ENCODE measurements at places on chromosomes 2 and 18. TPM values are rescaled to one million over a fixed set of nuclear protein-coding genes. Genes with fewer than 3 reads are reported as not detected.
A peak's percentile ranks its signal among the peaks of the same experiment; 100 is the strongest.

DNA sequence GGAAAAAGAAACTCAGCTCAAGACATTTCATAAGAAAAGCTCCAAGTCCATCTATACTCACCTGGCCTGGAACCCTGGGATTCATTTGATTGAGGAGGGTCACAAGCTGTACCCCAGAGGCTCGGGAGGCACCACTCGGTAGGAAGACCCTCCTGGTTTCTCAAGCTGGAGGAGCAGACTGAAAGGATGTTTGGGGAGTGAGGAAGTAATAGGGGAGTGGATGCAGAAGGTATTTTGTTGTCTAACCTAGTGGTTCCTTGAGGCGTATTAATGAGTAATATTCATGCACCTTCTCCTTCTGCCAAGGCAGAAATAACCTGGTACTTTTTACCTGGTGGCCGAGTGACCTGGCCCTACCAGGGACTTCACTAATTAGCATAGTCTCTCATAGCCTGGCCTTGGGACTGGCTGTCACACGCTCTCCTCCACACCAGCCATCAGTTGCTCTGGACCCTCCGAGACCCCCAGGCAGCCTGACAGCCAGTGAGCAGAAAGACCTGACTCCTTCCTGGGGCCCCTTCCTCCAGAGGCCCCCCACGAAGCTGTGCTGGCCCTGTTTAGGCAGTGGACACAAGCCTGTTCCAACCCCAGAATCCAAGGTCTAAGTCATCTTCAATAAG, 161.4 kb downstream of the BCL2 start:
- no peak overlapping the region for H3K27ac ChIP-seq
- no peaks in the 10 kb centered on the region for H3K27me3 ChIP-seq
- H3K4me3 ChIP-seq, result no peak overlapping the region
- no peaks in the 10 kb centered on the region for H3K36me3 ChIP-seq

GRCh38 chr2:32108111-32108510, 44.8 kb downstream of the SPAST start:
- H3K4me1 ChIP-seq, result no peaks in the 10 kb centered on the region
- H3K27ac ChIP-seq, result no peak overlapping the region
- peaks cover 47% of the 10 kb centered on the region for H3K36me3 ChIP-seq
- DNase-seq, result no peak

GRCh38 chr2:172671501-172671900, 64.1 kb upstream of the RAPGEF4 start:
- peaks cover 16% of the 10 kb centered on the region for H3K4me1 ChIP-seq
- no peaks in the 10 kb centered on the region for H3K27me3 ChIP-seq
- no peak for DNase-seq
- H3K27ac ChIP-seq, result no peak overlapping the region
- peaks cover 7% of the 10 kb centered on the region for H3K36me3 ChIP-seq
- no peak overlapping the region for H3K4me3 ChIP-seq

GRCh38 chr2:110820128-110820527, 87.8 kb downstream of the ACOXL start:
- H3K36me3 ChIP-seq, result no peaks in the 10 kb centered on the region
- H3K27ac ChIP-seq, result no peak overlapping the region
- DNase-seq, result peak; percentile 65
- no peak overlapping the region for H3K4me3 ChIP-seq
- H3K4me1 ChIP-seq, result no peaks in the 10 kb centered on the region

DNA sequence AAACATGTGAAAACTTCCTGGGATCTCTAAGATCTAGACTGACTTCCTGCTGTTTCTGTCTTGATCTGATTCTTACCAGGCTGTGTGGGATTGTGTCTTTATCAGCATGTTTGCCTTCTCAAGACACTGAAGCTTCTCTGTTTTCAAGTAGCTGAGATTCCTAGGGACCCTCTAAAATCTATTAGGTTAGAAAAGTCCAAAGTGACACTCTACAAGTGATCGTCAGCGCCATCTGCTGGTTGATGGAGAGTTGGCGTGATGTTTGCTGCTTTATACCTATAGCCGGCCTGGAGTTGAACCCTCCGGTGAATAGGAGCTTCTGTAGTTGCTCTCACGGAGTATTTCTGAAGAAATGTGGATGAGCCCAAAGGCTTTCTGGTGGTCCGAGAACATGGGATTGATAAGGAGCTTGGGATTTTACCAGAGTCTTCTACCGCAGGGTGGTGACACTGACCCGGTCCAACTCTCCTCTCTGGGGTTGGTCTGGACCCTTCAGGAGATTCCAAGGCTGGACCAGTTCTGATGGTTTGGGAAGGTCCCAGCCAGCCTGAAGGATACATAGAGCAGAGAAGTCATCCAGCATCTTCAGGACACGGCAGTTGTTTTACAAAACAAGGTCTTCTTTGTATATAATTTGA, 96.0 kb upstream of the TTC39C start:
- no peaks in the 10 kb centered on the region for H3K36me3 ChIP-seq
- H3K4me3 ChIP-seq, result no peak overlapping the region
- H3K27me3 ChIP-seq, result peaks cover 30% of the 10 kb centered on the region
- H3K4me1 ChIP-seq, result no peaks in the 10 kb centered on the region
- no peak overlapping the region for H3K27ac ChIP-seq
- DNase-seq, result no peak

GRCh38 chr2:230267556-230267955, 42.0 kb downstream of the SP140 start:
- H3K36me3 ChIP-seq, result no peaks in the 10 kb centered on the region
- H3K4me1 ChIP-seq, result no peaks in the 10 kb centered on the region
- H3K4me3 ChIP-seq, result no peak overlapping the region
- no peak for DNase-seq
- H3K27me3 ChIP-seq, result peaks cover 36% of the 10 kb centered on the region
- no peak overlapping the region for H3K27ac ChIP-seq

DNA sequence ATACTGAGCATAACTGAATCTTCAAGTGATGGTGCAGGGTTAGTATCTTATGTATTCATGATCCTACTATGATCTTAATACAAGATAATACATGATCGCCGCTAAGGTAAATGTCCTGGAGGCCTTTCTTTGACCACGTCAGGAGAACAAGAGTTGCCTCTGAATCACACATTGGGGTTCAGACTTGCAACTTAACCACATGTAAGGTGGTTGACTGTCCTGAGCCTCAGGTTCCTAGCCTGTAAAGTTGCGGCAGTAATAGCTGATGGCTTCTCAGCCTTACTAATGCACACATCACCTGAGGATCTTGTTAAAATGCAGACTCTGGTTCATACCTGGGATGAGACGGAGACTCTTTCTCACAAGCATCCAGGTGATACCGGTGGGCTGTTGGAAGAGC, 112.5 kb downstream of the MGAT5 start:
- H3K27ac ChIP-seq, result no peak overlapping the region
- H3K36me3 ChIP-seq, result no peaks in the 10 kb centered on the region
- H3K4me3 ChIP-seq, result no peak overlapping the region
- peaks cover 8% of the 10 kb centered on the region for H3K4me1 ChIP-seq
- H3K27me3 ChIP-seq, result no peaks in the 10 kb centered on the region

DNA sequence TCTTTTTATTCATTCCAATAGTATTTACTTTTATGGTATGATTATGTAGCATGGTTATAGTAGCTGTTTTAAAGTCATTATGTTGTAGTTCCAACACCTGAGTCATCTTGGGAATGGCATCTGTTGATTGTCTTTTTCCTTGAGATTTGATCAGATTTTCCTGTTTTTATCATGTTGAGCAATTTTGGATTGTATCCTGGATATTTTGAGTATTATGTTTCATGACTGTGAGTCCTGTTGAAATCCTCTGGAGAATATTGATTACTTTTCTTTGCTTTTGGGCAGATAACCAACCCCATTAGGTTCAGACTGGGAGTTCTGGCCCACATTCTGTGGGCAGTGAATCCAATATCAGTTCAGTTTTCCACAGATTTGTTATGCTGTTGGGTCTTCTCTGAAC, 163.2 kb upstream of the SPRED2 start:
- no peak for DNase-seq
- H3K27ac ChIP-seq, result no peak overlapping the region
- no peaks in the 10 kb centered on the region for H3K4me1 ChIP-seq
- no peaks in the 10 kb centered on the region for H3K36me3 ChIP-seq
- peaks cover 10% of the 10 kb centered on the region for H3K27me3 ChIP-seq
- no peak overlapping the region for H3K4me3 ChIP-seq

GRCh38 chr2:142672698-142673097, 204.8 kb upstream of the KYNU start:
- no peaks in the 10 kb centered on the region for H3K27me3 ChIP-seq
- no peaks in the 10 kb centered on the region for H3K36me3 ChIP-seq
- no peak overlapping the region for H3K4me3 ChIP-seq
- peaks cover 1% of the 10 kb centered on the region for H3K4me1 ChIP-seq

- no peak overlapping the region for H3K4me3 ChIP-seq
- DNase-seq, result no peak
- peaks cover 42% of the 10 kb centered on the region for H3K27me3 ChIP-seq
- peaks cover 7% of the 10 kb centered on the region for H3K4me1 ChIP-seq
These were observed 6.5 kb upstream of the STAMBP start for GRCh38 chr2:73822276-73822675.

DNA sequence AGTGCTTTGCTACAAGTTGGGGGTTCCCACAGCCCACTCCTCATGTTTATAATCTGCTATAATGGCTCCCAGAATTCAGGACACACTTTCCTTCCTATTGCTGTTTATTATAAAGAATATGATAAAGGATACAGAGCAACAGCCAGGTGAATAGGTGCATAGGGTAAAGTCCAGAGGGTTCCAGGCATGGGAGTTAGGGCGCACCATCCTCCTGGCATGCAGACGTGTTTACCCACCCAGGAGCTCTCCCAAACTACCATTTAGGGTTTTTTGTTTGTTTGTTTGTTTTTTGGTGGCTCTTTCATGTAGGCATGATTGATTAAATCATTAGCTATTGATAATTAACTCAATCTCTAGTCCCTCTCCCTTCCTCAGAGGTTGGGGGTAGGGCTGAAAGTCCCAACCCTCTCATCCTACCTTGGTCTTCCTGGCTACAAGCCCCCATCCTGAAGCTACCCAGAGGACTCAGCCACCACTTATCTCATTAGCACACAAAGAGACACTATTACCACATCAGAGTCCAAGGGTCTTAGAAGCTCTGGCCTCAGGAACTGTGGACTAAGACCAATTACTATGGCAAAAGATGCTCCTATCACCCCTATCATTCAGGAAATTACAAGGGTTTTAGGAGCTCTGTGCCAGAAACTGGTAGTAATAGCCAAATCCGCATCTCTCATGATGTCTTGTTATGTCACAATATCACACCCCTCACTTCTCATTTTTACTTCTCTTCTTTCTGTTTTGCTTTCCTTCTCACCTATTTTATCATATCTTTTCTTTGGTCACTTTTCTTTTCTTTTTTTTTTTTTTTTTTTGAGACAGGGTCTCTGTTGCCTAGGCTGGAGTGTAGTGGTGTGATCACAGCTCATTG, 154.9 kb upstream of the TTC39C start:
- no peaks in the 10 kb centered on the region for H3K27me3 ChIP-seq
- no peak overlapping the region for H3K27ac ChIP-seq
- no peaks in the 10 kb centered on the region for H3K36me3 ChIP-seq
- no peak overlapping the region for H3K4me3 ChIP-seq
- H3K4me1 ChIP-seq, result peaks cover 33% of the 10 kb centered on the region

DNA sequence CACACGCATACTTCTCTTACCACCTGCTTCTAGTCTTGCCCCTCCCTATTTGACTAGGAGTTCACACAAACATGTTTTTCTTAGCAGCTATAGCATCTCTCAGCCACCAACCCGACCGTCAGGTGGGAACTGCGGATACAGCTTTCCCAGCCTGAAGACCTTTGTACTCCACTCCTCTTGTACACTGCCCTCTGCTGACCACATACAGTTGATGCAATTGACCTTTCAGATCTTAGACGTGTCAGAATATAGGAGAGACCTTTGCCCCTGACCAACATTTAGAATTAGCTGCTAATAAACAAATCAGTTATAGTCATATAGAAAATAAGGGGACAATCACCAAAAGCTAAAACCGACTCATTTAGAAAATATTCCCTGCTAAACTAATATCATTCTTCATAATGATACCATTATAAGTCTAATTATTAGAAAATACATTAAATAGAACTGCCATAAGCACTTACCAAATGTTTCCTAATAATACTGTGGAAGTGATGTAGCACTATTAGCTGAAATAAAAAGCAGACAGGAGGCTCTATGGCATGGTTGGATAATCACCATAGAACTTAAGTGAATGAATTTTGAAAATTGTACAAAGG, 208.4 kb downstream of the RAD51AP2 start:
- H3K4me3 ChIP-seq, result no peak overlapping the region
- H3K27me3 ChIP-seq, result no peaks in the 10 kb centered on the region
- H3K27ac ChIP-seq, result no peak overlapping the region
- no peaks in the 10 kb centered on the region for H3K36me3 ChIP-seq
- DNase-seq, result no peak

DNA sequence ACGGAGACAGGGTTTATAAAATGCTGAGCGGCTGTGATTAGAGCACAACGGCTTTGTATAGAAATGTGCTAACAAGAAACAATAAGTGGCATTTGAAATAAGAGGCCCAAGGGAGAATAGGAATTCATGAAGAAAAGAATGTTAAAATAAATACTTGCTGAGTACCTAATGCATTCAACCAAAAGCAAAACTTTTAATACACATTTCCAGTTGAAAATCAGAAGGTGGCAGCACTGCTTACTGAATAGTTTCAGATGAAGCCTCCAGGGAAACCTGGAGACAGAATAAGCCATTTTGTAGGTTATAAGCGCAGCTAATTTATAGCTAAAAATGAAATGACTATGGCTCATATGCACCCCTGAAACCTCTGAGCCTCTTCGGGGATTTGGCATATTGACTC, 286.6 kb downstream of the DPP10 start:
- no peak overlapping the region for H3K4me3 ChIP-seq
- no peak overlapping the region for H3K27ac ChIP-seq
- no peaks in the 10 kb centered on the region for H3K27me3 ChIP-seq
- no peaks in the 10 kb centered on the region for H3K36me3 ChIP-seq
- DNase-seq, result no peak
- no peaks in the 10 kb centered on the region for H3K4me1 ChIP-seq

DNA sequence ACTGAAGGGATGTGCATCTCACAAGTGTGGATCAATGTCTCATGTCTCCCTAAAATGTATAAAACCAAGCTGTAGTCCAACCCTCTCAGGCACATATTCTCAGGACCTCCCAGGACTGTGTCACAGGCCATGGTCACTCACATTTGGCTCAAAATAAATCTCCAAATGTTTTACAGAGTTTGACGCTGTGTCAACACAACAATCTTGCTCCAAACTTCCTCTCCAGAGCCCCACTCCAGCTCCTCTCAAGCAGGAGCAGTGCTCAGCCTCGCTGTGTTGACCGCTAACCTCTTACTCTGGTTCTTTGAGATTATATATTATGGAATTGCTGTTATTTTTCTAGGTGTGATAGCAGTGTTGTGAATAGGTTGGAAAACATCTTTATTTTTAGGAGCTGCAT, 56.2 kb downstream of the CYP27C1 start:
- no peaks in the 10 kb centered on the region for H3K27me3 ChIP-seq
- H3K4me1 ChIP-seq, result peaks cover 41% of the 10 kb centered on the region
- peak; percentile 30 for DNase-seq
- no peak overlapping the region for H3K4me3 ChIP-seq
- no peak overlapping the region for H3K27ac ChIP-seq

- no peaks in the 10 kb centered on the region for H3K4me1 ChIP-seq
- H3K36me3 ChIP-seq, result no peaks in the 10 kb centered on the region
- no peak overlapping the region for H3K27ac ChIP-seq
- DNase-seq, result no peak
- no peaks in the 10 kb centered on the region for H3K27me3 ChIP-seq
These were observed 164.2 kb downstream of the MGAT5 start for GRCh38 chr2:134417968-134418582.

Gene RNF103
- 35.8 TPM for total RNA-seq

Gene NTSR2
- total RNA-seq, result not detected

Gene INHBB
- total RNA-seq, result 0.50 TPM

Gene VWA3B
- not detected for total RNA-seq

Gene SLC1A4
- 78.7 TPM for total RNA-seq

Gene LGALSL
- total RNA-seq, result 7.4 TPM

Gene CRYGD
- total RNA-seq, result not detected

Gene C18orf54
- total RNA-seq, result 5.4 TPM
